ENCODE measurements at places on chromosomes 12 and 14.

GRCh38 chr12:38775457-38775856, 129.9 kb downstream of the CPNE8 start:
- DNase-seq: no peak

DNA sequence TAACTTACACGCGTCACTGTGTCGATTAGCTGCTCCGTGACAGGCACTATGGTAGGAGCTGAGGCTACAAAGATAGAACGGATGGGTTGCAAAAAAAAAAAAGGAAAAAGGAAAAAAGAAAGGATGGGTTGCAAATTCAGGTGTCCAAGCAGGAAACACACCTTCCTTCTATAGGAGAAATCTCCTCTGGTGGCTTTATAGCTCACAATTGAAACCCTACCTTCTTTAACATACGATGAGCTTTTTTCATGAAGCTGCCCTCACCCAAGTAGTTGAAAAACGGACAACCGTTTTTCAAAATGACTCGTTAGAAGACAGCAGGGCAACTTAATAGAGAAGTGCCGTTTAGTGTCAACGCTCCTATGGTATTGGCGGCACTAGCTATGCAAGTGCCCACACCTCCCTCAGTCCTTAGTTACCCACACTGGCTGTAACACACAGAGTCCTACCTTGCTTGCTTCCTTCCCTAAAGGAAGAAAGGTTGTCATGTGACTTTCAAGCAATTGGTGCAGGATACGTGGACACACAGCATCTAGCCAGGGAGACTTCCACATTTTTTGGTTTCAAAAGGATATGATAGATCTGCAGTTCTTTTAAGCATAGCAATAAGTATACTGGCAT, 682 bp upstream of the TRIP11 start:
- no peak for DNase-seq

DNA sequence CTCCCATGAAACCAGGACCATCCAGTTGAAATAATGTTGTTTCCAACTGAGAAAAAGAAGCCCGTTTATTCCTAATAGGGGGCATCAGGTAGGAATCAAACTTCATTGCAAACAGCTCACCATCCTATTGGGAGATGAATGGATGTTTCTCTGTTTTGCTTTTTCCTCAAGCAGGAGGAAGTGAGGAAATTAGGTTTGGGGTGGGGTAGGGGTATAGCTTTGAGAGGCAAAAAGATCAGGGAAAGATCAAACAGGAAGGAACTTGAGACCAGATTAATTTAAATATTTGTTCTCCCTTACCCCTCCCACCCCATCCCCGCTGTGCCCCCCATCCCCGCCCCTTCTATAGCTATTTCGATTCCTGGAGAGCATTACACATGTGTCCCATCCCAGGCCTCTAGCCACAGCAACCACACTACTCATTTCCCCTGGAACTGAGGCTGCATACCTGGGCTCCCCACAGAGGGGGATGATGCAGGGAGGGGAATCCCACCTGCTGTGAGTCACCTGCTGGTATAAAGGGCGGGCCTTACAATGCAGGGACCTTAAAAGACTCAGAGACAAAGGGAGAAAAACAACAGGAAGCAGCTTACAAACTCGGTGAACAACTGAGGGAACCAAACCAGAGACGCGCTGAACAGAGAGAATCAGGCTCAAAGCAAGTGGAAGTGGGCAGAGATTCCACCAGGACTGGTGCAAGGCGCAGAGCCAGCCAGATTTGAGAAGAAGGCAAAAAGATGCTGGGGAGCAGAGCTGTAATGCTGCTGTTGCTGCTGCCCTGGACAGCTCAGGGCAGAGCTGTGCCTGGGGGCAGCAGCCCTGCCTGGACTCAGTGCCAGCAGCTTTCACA, at the start of gene IL23A:
IL23A (plus strand) TSS at position 577 of the 850 bp plus-strand sequence; CDS start at position 738, 161 bp downstream.
- DNase-seq: no peak

DNA sequence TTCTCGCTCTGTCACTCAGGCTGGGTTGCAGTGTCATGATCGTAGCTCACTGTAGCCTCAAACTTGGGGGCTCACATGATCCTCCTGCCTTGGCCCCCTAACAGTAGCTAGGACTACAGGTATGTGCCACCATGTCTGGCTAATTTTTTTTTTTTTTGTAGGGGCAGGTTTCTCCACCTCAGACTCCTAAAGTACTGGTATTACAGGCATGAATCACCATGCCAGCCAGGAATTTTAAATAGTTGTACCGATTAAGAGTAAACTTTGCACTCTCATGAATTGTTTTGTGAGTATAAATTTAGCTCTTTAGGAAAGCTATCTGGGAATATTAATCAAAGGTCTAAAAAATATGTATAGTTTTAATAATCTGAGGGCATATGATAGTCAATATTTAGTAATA, 25.5 kb downstream of the YEATS4 start:
- no peak for DNase-seq

- peak; percentile 75 for DNase-seq
Observed at GRCh38 chr14:59254146-59254910, 65.9 kb downstream of the DAAM1 start.

DNA sequence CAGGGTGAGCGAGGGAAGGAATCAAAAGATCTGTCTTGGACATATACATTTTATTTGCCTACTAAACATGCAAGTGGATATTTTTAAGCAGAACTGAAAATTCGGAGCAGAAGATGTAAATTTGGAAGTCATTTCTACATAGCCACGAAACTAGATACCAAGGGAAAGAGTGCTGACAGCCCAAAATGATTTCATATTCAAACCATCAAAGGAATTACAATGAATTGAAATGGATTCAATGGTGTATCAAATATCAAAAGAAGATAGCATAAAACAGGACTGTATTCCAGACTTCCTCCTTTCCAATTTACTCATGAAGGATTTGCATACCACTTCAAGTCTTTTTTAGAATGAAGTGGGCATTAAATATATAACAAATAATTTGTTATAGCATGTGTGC, 313.5 kb upstream of the KITLG start:
- DNase-seq: no peak

DNA sequence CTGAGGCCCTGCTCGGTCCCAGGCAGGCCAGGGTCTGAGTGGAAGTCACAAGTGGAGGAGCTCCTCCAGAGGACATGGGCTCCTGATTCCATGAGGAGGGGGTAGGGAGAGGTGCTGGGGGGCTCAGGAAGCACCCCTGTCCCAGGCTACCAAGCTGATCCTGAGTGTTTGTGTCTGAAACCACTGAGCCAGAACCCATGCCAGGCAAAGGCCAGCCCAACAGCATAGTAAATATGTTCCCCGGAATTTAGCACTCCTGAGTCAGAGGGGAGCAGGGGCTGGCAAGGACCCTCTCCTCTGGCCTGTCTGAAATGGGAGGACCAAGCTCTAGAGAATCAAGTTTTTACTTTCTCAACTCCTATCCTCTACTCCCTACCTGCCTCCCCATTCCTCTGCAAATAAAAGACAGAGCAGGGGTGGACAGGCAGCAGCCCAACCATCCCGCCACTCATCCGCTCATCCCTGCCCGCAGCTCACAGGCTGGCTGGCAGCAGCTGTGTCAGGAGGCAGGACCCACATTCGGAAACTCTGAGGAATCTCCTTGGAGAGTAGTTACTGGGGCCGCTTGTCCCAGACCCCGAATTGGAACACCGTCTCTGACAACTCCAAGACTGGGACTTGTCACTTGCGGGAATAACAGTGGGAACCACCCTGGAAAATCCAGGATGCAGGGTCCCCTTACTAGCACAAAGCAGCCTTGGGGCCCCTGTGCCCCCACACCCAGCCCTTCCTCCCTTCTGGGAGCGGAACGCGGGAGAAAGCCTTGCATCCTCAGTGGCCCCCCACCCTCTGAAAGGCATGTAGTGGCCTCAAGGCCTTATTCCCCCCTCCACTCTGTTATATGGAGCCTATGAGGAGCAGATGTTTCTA, 102.5 kb downstream of the ZFP36L1 start:
- DNase-seq: no peak

DNA sequence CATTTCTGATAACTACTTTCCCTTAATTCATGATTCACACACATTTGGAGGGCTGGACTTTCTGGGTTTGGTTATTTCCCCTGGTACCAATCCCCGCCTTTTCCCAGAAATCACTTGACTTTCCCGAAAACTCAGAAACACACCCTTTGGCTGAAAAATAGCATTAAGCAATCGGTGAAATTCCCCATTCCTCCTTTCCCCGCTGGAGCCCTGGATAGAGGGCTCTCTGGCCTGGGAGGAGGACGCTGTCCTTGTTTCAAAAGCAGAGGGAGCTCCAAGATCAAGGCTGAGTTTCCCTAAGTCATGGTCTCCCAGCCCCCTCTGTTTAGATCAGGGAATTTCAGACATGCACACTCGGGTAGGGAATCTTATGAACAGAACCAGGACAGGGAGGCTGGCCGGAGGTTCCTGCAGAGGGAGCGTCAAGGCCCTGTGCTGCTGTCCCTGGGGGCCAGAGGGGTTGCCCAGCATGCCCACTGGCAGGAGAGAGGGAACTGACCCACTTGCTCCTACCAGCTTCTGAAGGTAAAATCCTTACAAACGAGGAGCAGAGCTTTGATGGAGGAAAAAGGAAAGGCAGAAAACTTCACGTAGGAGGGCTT, at the start of gene C1S:
C1S (plus strand) TSS at position 366 of the 602 bp plus-strand sequence. CDS start 1,195 bp downstream, outside the sequence.
- peak; percentile 85 for DNase-seq

GRCh38 chr14:101830271-101830670, 68.8 kb downstream of the PPP2R5C start:
- no peak for DNase-seq

DNA sequence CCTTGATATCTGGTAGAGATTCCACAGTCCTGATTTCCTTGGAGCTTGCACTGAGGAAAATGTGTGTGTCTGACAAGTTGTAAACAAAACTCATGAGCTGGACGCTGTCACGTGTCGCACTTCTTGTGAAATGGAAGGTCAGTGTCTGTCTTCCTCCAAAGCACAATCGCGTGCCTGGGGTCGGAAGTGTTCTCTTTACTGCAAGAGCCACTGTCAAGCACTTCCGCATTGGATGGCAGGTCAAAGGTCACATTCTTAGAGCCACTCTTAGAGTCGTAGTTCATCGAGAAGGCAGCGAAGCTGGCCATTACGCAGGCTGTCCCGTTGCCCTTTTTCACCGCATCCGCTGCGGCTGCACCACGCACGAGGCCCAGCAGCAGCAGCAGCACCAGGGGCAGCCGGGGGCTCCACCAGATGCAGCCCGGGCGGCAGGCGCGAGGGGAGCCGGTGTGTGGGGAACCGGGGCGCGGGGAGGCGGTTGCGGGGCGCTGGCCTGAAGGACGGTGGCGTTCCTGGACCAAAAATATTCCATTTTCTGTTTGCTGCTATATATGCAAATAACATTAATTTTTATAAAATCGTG, 45.0 kb downstream of the LRTM2 start:
- DNase-seq: no peak

GRCh38 chr12:8819666-8819980, 2.8 kb upstream of the A2ML1 start:
- DNase-seq: no peak

GRCh38 chr14:31590206-31590605, 29.0 kb downstream of the NUBPL start:
- no peak for DNase-seq

DNA sequence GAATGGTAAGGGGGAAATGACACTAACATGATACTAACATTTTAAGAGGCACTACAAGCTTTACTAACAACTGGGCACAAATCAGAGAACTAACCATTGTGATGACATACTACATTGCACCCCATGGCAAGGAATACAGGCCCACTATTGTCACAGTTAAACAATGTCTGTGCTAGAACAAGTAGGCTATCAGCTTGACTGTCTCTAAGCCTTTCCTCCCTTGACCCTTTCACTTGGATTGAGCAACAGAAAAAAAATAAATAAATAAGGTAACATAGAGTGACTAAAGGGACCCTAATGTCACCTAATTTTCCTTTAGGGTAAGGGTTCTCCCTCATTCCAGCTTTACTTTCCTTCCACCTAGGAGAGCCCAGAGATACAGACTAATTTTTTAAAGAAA, 4.4 kb downstream of the SLC38A2 start:
- DNase-seq: no peak

- DNase-seq: no peak
Observed at GRCh38 chr14:57865403-57866198, at the start of gene SLC35F4. Gene SLC35F4 (minus strand): TSS chr14:57866092.

GRCh38 chr12:16972923-16973770, 367.2 kb upstream of the LMO3 start:
- DNase-seq: no peak

GRCh38 chr14:63134801-63135200, 69.4 kb upstream of the RHOJ start:
- no peak for DNase-seq

DNA sequence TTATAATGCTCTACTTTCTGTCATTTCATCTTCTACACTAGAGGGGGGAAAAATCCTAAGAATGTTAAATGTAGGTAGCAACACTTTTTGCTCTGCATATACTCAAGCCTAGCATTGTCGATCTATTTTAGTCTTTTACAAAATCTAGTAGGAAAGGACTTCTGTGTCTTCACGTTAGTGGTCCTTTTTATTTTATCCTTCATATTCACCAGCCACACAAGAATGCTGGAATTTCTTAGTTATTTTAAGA, 253.0 kb upstream of the FLRT2 start:
- no peak for DNase-seq

- no peak for DNase-seq
Observed at GRCh38 chr12:65643171-65643570, 181.1 kb upstream of the HMGA2 start.

DNA sequence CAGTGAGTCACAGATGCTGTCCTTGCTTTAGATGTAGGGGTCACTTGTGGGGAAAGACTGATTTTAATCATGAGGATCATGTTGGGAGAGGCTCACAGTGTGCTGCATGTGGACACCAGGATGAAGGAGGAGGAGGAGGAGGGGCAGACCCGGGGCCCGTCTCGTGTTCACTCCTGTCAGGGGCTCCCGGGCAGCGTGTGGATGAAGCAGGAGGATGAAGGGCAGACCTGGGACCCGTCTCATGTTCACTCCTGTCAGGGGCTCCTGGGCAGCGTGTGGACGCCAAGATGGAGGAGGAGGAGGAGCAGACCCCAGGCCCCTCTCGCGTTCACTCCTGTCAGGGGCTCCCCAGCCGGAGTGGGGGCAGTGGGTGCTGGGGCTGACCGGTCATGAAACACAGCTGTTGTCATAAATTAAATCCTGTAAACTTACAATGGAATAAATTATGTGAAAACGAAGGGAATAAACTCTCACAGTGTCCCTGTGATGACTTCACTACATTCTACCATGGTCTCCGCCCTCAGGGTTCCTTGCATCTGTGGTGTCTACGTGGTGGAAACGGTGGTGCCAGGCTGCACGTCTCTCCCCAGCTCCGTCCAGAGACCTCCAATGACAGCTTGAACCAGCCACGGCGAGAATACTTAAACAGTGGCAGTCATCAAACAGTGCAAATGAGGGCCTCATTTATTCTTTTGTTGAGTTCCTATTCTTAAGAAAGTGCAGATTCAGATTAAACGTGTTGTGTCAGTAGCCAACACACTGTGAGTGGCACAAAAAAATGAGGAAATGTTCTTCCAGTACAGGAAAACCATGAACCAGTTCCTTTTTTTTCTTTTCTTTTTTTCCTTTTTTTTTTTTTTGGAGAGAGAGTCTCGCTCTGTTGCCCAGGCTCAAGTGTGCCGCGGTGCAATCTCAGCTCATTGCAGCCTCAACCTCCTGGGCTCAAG, 37.7 kb upstream of the SFSWAP start:
- no peak for DNase-seq
